ENCODE measurements at places on chromosomes 2 and 18. TPM values are rescaled to one million over a fixed set of nuclear protein-coding genes. Genes with fewer than 3 reads are reported as not detected.
A peak's percentile ranks its signal among the peaks of the same experiment; 100 is the strongest.

- DNase-seq, result peak; percentile 90
Observed at GRCh38 chr2:205682239-205682970, at the start of gene NRP2. Gene NRP2, plus strand, starts transcription at chr2:205682501. Its CDS starts 790 bp downstream, at chr2:205683291.

The IL36A gene
- polyA plus RNA-seq, result not detected

- DNase-seq, result no peak
Observed at GRCh38 chr2:221780281-221780688, 208.2 kb upstream of the EPHA4 start.

DNA sequence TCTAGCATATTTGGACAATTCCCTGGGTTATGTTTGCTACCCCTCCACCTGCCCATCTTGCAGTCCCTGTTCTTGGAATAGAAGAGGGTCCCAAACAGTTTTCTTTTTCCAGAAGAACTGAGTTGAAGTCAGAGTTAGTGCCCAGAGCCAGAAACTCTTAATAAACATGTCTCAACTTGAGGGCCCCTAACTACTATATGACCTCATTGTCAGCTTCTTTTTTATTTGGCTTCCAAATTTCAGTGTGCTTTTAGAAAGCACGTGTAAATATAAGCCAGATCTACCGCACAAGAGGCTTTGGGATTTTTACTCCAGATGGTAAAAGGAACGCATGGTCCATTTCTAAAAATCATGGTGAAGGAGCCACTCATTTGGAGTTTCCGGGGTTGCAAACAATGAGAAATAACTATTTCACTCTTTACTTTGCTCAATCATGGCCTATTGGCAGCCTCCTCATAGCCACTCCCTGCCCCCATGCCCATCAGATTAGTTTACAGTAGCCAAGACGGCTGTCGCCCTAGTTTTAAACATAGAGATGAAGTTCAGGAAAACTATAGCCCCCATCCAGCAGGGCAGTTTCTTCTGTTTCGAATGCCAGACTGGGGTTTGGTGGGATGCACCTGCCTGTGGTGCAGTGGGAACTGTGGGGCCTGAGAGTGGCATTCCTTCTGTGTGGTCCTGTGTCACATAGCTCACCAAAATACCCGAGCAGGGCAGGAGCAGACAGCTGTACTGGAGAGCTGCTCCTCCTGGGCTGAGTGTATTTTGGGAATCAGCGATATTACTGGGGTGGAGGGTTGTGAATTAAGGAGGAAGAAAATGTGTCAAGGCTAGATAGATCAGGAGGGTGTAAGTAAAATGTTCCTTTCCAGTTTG, 1.7 kb downstream of the MAPRE3 start:
- no peak for DNase-seq

- no peak for DNase-seq
Observed at GRCh38 chr2:134141598-134142340, 112.1 kb upstream of the MGAT5 start.

DNA sequence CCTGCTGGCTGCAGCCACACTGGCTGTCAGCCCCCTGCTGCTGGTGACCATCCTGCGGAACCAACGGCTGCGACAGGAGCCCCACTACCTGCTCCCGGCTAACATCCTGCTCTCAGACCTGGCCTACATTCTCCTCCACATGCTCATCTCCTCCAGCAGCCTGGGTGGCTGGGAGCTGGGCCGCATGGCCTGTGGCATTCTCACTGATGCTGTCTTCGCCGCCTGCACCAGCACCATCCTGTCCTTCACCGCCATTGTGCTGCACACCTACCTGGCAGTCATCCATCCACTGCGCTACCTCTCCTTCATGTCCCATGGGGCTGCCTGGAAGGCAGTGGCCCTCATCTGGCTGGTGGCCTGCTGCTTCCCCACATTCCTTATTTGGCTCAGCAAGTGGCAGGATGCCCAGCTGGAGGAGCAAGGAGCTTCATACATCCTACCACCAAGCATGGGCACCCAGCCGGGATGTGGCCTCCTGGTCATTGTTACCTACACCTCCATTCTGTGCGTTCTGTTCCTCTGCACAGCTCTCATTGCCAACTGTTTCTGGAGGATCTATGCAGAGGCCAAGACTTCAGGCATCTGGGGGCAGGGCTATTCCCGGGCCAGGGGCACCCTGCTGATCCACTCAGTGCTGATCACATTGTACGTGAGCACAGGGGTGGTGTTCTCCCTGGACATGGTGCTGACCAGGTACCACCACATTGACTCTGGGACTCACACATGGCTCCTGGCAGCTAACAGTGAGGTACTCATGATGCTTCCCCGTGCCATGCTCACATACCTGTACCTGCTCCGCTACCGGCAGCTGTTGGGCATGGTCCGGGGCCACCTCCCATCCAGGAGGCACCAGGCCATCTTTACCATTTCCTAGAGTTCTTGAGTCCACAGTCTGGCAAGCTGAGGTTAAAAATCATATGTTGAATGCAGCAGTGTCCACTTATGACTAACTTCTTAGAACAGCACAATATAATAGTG, 741 bp downstream of the GPR148 start:
- DNase-seq, result peak; percentile 75

The REG3G gene
- not detected for polyA plus RNA-seq

The C2orf78 gene
- not detected for polyA plus RNA-seq

The FBXO36 gene
- polyA plus RNA-seq, result 0.36 TPM

- peak; percentile 47 for DNase-seq
Observed at GRCh38 chr18:79940814-79941472, 10.5 kb downstream of the SLC66A2 start.

DNA sequence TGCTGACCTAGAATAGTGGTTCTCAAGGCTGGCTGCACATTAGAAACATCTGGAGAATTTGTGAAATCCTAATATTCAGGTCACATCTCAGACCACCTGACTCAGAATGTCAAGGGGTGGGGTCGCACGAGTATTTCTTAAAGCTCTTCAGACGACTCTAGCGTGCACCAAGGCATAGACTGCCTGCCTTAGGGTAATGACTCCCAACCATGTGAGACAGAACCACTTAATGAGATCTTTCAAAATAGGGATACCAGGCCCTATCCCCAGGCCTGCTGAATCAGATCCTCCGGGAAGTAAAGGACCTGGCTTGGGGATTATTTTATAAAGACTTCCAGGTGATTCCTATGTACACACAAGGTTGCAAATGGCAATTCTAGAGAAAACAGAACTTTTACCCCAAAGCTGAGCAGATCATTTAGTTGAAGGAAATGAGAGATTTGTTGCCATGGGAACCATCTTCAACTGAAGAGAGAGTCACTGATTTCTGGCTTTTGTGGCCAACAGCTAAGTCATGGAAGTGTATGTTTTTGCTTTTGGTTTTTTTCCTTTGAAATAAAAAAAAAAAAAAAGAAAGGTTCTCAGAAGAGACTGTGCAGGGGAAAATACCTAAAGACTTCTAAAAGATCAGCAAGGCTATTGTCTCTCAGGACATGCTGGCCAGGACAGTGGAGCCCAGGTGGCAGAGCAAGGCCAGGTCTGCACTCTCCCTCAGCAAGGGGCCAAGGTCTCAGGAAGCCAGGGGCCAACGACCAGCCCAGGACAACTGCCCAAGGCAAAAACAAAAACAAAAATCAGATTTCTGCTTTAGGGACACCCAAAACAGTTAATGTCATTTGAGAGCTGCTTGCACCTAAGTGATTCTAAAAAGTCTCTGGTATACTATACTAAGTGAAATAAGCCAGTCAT, 15.3 kb upstream of the LOXHD1 start:
- no peak for DNase-seq

The ZNF2 gene
- polyA plus RNA-seq, result 1.5 TPM

- DNase-seq, result no peak
Observed at GRCh38 chr2:177772529-177772928, 300.0 kb downstream of the PDE11A start.

- DNase-seq, result no peak
Observed at GRCh38 chr2:203973000-203973399, 36.4 kb downstream of the ICOS start.

The RPRD1A gene
- 15.8 TPM for polyA plus RNA-seq

DNA sequence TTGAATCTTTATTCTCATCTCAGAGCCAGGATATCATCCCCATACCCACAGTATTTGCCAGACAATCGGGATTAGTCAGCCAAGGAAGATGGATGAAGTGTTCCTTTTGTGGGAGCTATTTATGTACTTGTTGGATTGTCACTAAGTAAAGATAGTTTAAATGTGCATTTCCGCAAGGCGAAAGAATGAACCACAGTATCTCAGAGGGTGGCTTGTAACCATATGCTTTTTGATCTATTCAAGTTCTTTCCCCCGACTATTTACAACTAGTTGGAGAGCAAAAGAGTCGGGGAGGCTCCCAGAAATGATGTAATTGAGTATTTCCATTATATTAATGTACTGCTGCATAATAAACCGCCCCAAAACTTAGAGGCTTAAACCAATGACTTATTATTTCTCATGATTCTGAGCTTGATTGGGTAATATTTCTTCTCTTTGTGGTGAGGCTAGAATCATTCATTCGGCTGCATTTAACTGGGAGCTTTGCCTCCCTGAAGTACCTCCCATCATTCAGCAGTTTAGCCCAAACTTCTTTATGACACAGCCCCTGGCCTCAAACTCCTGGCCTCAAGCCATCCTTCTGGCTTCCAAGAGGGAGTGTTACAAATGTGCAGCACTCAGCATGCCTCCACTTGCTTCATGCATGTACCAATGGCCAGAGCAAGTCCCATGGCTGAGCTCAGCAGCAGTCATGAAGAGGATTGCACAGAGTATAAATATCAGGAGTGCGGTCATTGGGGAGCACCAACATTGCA, 423.7 kb downstream of the METTL4 start:
- no peak for DNase-seq

The DSG4 gene
- not detected for polyA plus RNA-seq

GRCh38 chr18:77254711-77255405, 5.2 kb downstream of the GALR1 start:
- no peak for DNase-seq

GRCh38 chr2:142868229-142868762, 9.2 kb upstream of the KYNU start:
- peak; percentile 79 for DNase-seq

The SLC4A5 gene
- polyA plus RNA-seq, result 0.45 TPM

The GRP gene
- polyA plus RNA-seq, result not detected

GRCh38 chr2:231130336-231131056, 5.7 kb upstream of the HTR2B start:
- DNase-seq, result no peak

- no peak for DNase-seq
Observed at GRCh38 chr2:100522430-100522829, 40.4 kb upstream of the PDCL3 start.

DNA sequence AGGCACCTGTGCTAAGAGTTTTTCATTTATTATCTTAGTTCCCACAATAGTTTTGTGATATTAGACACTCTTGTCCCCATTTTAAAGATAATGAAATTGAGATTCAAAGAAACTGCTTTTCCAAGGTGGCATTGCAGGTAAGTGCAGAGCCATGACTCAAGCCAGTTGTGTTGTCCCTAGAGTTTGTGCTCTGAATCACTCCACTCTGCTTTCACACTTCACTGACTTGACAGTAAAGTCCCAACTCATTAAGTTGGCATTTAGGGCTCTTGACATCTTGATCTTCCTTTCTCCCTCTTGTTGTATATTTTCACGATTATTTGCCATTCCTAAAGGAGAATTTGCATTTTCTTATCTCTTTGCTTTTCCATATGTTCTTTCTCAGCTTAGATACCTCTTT, 114.3 kb downstream of the DIS3L2 start:
- no peak for DNase-seq

DNA sequence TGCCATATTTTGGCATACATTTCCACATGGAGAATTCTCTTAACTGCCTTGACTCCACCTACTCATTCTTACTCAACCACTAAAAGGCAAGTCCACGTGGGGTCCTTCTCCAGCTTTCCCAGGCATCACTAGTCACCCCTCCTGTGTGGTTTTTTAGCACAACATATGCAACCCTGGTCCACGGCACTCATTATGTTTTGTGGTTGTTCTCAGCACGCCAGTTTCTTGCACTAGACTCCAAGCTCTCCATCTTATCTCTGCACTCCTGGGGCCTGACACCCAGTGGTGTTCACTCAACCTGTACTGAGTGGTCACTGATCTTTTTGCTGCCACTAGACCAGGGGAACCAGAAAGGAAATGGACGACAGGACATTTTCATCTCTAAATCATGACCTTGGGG, 18.0 kb downstream of the MARCHF4 start:
- DNase-seq, result no peak

GRCh38 chr18:38453880-38454279, 888.3 kb upstream of the CELF4 start:
- no peak for DNase-seq

DNA sequence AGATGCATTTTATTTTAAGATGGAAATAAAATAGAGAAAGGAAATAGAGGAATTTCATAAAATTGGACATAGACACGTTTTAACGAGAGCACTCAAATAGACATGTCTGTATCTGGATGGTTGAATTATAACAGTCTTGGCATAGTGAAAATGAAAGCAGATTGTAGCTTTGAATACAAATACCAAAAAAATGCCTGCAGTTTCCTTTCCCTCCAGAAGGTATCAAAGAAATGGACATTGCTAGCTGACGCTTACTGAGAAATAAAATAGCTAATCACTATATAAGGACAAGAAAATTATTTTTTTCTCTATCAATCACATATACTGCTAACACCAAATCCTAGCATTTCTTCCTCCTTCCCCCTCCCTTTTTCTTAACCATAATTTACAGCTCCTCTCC, 11.4 kb upstream of the MAPRE2 start:
- DNase-seq, result no peak

- DNase-seq, result no peak
Observed at GRCh38 chr2:186977433-186978045, 128.6 kb upstream of the ZSWIM2 start.

The MYCN gene
- 0.03 TPM for polyA plus RNA-seq

DNA sequence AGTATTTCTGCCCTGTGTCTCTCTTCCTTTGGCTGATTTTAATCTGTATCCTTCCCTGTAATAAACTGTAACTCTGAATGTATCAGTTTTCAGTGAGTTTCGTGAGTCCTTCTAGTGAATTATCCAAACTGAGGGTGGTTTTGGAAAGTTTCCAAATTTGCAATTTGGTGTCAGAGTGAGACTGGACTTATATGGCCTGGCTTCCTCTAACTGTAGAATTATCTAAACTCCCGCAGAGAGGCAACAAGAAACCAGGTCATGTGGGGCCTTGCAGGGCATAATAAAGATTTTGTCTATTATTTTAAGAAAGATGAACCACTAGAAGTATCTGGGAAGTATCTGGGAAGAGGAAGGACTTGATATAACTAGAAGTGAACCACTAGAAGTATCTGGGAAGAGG, 95.3 kb upstream of the RNF152 start:
- no peak for DNase-seq

The ARHGAP15 gene
- 60.9 TPM for polyA plus RNA-seq

All from spleen (tissue), 13 donors.